Posterior vena cava (tissue), 2 donors: ENCODE measurements at places on chromosomes 3 and 15. TPM values are rescaled to one million over a fixed set of nuclear protein-coding genes. Genes with fewer than 3 reads are reported as not detected.

ZNF148 gene
- 39.7 TPM for total RNA-seq

DNA sequence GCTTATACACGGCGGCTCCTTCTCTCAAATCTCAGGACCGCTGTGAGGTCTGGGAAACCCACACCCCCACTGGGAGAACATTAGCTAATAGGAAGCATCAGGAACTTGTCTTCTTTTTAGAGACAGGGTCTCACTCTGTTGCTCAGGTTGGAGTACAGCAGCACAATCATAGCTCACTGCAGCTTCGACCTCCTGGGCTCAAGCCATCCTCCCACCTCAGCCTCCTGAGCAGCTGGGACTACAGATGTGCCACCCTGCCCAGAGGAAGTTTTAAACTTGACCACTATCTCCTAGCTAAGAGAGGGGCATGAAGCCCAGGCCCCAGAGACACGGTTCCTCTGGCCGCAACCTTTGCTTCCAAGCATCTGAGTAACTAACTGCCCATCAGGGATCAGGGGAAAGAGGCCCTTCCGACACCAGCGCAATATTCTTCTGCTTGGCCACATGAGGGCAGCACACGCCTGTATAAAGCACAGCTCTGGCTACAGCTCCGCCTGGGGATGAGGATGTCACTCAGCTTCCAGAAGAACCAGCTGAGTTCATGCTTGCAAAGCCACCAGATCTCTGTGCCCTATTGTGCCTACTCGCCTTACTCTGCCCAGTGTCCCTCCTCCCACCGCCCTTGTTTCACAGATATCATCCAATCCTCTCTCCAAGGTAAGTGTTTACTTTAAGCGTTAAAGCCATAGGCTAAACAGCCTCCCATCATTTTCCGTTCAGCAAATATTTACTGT is 57.6 kb upstream of the SLC6A11 start:
- DNase-seq, result no peak

DNA sequence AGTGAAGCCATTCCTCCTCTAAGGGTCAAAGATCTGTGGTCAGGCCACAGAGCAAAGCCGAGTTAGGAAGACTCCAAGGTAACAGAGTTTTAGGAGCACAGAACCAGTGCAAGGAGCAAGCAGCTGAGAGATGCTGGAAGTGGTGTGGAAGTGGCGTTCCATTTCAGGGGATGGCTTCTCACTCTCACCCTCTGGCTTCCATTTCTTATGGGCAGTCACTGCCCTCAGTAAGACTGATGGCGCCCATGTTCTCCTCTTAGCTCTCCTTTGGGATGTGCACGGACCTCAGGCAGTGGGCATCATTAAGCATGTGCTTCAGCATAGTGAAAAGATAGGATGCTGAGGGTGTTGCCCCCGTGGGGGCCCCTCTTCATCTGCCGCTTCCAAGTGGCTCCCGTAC is 90.3 kb downstream of the ASB7 start:
- DNase-seq, result no peak

DNA sequence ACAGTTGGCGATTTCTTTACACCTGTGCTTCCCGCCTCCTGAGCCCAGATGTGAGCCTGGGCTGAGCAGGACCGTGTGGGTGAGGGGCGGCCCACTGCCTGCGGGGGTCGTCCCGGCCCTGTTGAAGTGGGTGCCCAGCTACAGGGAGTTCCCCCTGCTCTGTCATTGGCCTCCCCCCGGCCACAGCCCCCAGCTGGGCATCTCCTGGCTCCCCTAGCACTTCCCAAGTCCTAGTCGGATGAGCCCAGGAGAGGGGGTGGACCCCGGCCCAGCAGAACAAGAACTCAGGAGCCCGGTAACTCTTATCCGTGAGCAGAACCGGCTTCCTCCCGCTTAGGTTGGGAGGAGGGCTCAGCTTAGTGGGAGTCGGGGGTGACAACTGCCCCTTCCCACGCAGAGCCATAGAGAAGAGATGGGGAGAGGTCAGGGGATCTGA is 757 bp downstream of the PAQR5 start:
- DNase-seq, result peak; percentile 70

DNA sequence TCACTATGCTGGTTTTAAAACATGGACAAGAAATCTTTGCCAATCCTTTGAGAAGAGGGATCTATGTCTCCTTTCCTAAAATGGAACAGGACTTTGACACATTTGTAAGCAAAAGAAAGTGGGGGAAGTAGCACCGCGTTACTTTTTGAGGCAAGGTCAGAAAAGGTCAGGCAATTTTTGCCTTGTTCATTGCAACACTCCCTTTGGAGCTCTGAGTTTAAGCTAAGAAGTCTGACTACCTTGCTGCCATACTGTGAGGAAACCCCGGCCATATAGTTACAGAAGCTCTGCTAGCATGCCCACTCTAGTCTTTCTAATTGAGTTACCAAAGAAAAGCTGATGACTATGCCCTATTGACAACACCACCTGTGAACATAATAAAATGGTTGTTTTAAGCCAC is 1.4 kb downstream of the FAM227B start:
- DNase-seq, result no peak

GRCh38 chr3:152656214-152656971 is 178.5 kb upstream of the P2RY1 start:
- DNase-seq, result no peak

GRCh38 chr3:52679199-52679538 is 6.5 kb downstream of the PBRM1 start:
- no peak for DNase-seq

DNA sequence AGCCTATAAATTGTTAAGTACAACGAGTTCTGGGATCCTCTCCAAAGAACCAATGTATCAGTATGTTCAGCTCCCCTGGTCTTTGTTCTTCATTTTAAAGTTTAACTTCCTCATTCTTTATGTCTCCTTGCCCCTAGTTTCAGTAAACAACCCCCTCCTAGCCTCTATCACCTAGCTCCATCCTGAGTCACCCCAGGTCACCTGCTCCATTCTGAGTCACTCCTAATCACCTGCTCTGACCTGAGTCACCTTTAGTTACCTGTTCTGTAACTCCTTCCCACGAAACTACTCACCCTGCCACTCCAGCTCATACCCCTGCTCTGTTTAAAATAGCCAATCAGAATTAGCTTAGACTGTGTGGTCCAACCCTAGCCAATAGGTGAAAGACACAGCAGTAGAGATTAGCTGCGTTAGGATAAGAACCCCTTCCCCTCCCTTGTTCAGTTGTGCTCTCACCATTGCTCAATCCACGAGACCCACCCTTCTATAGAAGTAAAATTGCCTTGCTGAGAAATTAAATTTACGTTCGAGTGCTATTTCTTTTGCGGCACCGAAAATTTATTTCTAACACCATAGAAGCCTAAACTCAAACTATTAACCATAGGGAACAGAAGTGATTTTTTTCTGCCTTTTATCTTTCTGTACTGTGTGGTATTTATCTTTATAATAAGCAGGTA is 245.0 kb upstream of the ADAMTS9 start:
- no peak for DNase-seq

GRCh38 chr3:147943265-147943945 is 534.2 kb downstream of the ZIC1 start:
- DNase-seq, result no peak

CLRN1 gene
- total RNA-seq, result not detected

FOXB1 gene
- not detected for total RNA-seq
